ENCODE measurements at places on chromosomes 11 and 22. TPM values are rescaled to one million over a fixed set of nuclear protein-coding genes. Genes with fewer than 3 reads are reported as not detected.

DNA sequence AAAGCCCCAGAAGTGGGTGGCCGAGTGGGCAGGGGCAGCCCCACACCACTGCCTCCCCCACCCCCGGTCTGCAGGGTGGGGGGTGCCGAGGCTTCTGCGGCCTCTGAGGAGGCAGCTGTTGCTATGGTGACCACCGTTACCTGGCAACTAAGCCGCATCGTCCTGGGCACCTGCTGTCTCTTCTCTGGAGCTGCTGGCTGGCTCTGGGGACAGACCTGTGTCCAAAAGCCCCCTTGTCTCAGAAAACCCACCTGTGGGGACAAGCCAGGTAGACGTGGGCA lies 79.9 kb upstream of the PRR5 start:
- no peaks in the 10 kb centered on the region for H3K27me3 ChIP-seq
- H3K27ac ChIP-seq = no peak overlapping the region
- H3K4me3 ChIP-seq = no peak overlapping the region

DNA sequence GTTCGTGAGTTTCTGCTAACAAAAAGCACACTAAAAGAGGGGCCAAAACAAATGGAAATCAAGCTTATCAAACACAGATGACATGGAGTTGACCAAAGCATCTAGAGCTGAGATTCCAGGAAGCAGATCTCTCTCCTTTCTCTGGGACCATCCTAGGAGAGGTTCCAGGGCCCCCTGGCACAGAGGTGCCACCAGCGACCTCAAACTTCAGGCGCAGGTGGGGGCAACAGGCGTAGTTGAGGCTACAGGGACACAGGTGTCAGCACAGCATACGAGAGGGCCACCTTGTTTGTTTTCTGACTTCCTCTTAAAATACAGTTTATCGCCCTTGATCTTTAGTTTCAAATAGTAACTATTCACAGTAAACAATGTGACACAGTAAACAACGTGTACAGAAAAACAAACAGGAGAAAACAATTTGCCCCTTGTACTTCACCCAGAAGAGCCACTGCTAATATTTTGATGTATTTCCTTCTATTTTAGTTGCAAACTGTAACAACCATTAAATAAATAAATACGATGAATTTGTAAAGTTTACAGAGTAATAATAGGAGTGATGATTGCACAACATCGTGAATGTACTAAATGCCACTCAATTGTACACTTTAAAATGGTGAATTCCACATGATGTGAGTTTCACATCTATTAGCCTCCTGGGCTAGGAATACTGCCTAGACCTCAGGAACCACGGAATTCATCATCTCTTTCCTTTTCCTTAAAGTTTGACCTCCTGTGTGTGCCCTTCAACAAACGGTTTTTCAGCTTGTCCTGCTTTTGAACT lies 52.2 kb downstream of the IGLL5 start:
- no peak for DNase-seq
- no peak overlapping the region for H3K27ac ChIP-seq
- no peak overlapping the region for H3K4me3 ChIP-seq
- H3K27me3 ChIP-seq = no peaks in the 10 kb centered on the region
- no peaks in the 10 kb centered on the region for H3K4me1 ChIP-seq

DNA sequence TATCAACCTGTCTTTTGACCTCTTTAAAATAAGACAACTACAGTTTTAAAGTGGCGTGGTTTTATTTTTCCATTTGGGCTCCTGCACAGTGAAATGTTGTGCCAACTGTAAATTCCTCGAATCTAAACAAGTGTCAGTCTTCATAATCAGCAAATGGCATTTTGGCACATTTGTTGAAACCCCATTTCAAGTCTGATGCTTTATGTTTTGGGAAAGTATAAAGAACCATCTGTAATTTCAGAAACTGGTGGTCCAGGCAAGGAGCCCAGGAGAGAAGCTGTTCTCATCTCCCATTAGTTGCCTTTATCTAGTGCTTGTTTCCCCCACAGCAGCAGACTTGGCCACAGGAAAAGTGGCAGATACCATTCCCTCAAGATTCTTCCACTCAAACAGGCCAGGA lies 32.7 kb downstream of the VWA5A start:
- no peak overlapping the region for H3K27ac ChIP-seq
- H3K4me3 ChIP-seq = no peak overlapping the region
- no peaks in the 10 kb centered on the region for H3K36me3 ChIP-seq

DNA sequence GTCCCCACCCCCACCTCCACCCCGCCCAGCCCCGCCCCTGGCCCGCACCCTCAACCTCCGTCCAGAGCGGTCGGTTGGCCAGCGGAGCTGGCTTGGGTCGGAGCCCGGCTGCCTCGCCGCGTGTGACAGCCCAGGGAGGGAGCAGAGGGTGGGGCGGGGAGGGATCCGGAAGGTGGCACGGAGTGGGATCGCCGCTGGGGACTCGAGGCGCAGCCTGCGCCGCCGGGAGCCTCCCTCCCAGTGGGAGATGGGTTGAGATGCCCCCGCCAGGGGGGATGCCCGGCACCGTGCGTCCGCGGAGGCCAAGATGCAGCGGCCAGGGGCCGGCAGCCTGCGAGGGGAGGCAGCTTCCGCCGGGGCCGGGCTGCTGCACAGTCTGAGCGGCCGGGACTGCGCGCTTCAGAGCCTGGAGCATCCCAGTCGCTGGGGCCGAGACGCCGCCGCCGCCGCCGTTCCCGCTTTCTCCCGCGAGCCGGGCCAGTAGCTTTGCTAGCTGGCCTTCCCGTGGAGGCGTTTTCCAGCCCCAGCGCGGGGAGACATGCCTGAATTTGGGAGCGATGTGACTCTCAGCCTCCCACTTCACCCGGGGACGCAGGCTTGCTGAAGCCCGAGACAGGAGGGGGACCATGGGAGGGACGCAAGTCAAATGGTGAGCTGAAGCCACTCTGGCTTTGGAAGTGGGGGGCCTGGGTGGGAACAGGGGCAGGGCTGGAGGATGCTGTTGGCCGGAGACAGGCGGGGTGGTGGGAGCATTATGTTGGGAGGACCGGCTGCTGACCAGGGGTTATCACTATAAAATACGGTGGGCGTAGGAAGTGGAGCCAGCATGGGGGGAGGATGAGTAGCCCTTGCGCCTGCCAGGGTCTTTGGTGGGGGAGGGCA lies 40.2 kb downstream of the DIXDC1 start:
- no peaks in the 10 kb centered on the region for H3K27me3 ChIP-seq
- peak; percentile 51 for DNase-seq
- peak overlapping the region; percentile 53 for H3K4me3 ChIP-seq
- no peak overlapping the region for H3K27ac ChIP-seq

- no peaks in the 10 kb centered on the region for H3K27me3 ChIP-seq
- DNase-seq = no peak
- H3K27ac ChIP-seq = no peak overlapping the region
Measured at GRCh38 chr11:94283678-94284077, 20.7 kb upstream of the IZUMO1R start.

GRCh38 chr11:74212533-74212932 lies 41.4 kb downstream of the PPME1 start:
- H3K27me3 ChIP-seq = no peaks in the 10 kb centered on the region
- no peaks in the 10 kb centered on the region for H3K4me1 ChIP-seq
- no peaks in the 10 kb centered on the region for H3K36me3 ChIP-seq
- H3K4me3 ChIP-seq = no peak overlapping the region
- no peak overlapping the region for H3K27ac ChIP-seq
- no peak for DNase-seq

- DNase-seq = no peak
- no peak overlapping the region for H3K27ac ChIP-seq
- H3K4me3 ChIP-seq = peak overlapping the region; percentile 80
- no peaks in the 10 kb centered on the region for H3K27me3 ChIP-seq
- H3K4me1 ChIP-seq = peaks cover 9% of the 10 kb centered on the region
Measured at GRCh38 chr11:65315866-65316226, 1.2 kb downstream of the CDC42EP2 start.

DNA sequence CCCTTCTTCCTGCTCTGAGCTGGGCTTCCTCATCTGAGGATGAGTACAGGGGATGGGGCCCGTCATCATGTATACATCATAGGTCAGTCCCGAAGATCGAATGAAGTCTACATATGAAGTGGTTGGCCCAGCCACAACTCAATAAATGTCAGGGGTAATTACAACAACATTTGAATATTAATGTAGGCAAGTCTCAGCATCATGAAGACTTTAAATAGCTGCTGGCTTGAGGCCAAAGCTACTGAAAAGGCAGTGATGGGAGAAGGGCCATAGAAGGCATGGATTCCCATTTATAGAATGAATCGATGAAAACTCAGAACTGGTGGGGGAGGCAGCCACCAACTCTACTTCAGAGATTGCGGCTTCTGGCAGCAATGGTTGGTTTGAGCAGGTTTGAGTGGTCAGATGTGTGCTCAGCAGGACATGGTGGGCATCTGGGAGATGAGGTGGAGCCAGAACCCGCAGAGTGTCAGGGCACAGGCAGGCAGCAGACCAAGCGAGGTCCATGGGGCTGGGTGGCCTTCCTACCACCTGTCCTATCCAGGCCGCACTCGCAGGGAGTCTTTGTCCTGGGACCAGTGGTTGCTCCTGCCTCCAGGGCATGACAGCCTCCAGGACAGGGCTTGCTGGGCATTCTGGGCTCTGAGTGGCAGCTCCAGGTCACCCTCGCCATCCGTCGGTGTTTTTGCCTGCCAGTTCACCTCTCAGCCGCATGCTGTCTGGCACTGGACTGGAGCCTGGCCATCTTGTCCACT lies 919.1 kb downstream of the TBC1D22A start:
- H3K36me3 ChIP-seq = no peaks in the 10 kb centered on the region
- no peaks in the 10 kb centered on the region for H3K4me1 ChIP-seq
- no peak overlapping the region for H3K4me3 ChIP-seq
- H3K27ac ChIP-seq = no peak overlapping the region

GRCh38 chr11:134932761-134933160 lies 520.7 kb upstream of the B3GAT1 start:
- no peak overlapping the region for H3K27ac ChIP-seq
- no peak for DNase-seq

MISFA gene
- 4.6 TPM for total RNA-seq

GP1BB gene
- 12.6 TPM for total RNA-seq

All from A673 (cell line).